ENCODE measurements at places on chromosomes 16 and 17.

GRCh38 chr16:85653290-85653891 lies 35.4 kb downstream of the GINS2 start:
- peak; percentile 60 for DNase-seq

- no peak for DNase-seq
These were observed 6.4 kb upstream of the ARL4D start for GRCh38 chr17:43392397-43392796.

- no peak for DNase-seq
These were observed 29.6 kb downstream of the NGFR start for GRCh38 chr17:49524473-49525359.

DNA sequence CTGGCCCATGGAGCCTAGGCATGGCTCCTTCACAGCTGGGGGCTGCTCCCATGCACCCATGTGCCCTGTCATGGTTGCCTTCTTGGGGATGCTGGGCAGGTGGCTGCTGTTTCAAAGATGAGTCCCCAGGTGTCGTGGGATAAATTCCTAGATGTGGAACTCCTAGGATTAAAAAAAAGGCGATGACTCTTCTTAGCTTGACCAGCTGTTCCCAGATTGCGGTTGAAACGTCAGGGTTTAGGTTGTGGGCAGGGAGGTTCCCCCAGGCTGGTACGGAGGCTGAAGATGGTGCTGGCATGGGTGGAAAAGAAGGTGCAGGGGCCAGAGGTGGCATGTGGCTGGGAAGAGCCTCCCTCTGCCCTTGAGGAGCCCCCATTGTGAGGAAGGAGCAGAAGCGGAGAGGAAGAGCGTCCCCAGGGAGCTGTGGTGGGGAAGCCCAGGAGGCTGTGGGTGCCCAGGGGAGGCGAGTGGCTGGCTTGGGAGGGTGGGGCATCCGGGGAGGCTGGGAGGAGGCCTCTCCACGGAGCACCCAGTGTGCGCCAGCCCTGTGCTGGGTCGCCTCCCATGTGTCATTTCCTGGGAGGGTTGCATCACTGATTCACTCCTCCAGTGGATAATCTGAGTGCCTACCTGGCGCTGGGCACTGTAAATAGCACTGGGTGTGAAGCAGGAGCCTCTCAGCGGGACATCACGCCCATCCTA lies 7.5 kb upstream of the KCNJ12 start:
- DNase-seq, result peak; percentile 31

DNA sequence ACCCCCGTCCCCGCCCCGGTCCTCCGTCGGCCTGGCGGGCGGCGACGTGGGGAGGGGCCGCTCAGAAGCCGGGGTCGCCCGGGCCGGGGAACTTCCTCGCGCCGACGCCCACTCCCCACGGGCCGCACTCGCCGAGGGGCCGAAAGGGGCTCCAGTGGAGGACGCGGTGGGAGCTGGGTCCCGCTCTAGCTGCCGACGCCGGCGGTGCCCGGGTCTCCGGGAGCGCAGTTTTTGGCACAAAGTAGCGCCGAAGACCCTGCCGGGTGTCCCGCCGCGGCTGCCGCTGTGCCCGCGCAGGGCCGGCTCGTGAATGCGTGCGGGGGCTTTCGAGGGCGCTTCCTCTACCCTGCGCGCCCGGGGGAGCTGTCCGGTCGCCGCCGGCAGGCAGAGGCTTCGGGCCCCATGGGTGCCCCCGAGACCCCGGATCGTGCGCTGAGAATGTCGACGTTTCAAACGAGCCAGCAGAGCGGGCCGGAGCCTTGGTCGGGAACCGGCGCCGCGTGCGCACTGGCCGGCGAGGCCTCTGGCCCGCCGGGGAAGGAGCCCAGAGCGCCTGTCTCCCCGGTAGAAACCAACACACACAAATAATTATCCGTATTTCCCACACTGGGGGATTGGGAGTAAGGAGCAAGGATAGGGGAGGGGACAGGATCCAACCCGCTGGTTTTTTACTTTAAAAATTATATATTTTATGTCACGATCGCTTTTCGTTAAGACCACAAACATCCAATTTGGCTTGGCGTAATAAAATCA lies 46.6 kb upstream of the SLC38A10 start:
- DNase-seq, result no peak

DNA sequence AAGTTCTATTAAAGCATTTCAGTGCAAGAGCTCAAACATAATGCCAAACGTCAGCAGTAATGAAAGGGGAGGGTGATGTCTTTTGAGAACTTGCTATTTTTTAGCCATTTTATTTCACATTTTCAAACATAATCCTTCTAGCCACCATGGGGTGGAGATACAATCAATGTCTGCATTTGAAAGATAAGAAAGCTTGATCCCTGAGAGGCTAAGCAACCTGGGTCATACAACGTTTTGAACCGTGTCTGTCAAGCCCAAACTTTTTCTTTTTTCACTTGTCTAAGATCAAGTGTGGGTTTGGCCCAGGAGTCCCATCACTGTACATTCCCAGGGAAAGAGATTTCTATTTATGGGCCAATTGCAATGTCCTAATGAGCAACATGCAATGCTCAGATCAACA lies 331.1 kb downstream of the SLC39A11 start:
- DNase-seq, result no peak

GRCh38 chr17:9529033-9529700 lies 46.5 kb downstream of the STX8 start:
- no peak for DNase-seq

- DNase-seq, result peak; percentile 33
These were observed 124.8 kb downstream of the MAP2K6 start for GRCh38 chr17:69539274-69539673.

DNA sequence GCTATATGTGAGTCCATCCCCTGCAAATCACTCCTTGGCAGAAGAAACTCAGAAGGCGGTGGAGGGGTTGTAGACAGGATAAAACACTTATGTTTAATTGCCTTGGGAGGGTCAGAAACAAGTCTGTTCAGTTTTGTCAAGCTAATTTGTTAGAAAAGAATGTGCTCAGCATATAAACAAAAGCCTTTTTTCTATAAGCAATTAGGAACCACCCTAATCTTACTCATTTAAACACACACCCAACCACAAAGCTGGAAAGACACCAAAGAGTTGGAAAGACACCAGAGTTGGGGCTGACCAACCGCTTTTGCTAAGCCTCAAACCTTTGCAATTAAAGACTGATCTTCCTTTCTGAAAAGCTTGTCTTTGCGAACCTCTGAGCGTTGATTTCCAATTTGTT lies 439.2 kb upstream of the ERCC4 start:
- DNase-seq, result no peak

DNA sequence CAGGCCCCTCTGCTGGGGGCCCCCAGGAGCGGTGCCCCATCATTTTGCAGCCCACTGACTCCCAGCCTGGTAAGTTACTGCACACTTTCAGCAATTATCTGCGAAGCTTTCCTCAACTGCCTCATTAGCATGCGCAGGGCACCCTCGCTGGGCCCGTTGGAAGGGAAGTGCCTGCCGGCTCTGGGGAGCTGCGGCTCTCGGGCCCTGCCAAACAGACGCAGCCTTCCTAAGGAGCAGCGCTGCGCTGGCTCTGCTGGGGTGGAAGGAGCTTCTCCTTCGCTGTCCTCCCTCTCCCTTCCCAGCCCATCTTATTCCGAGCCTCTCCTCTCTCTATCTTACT lies 71.0 kb downstream of the RBBP6 start:
- no peak for DNase-seq

Measured in urothelium cell line (cell line).